ENCODE measurements at places on chromosomes 7 and 10.

- DNase-seq = no peak
Observed at GRCh38 chr7:143279186-143280098, 5.3 kb upstream of the TMEM139 start.

DNA sequence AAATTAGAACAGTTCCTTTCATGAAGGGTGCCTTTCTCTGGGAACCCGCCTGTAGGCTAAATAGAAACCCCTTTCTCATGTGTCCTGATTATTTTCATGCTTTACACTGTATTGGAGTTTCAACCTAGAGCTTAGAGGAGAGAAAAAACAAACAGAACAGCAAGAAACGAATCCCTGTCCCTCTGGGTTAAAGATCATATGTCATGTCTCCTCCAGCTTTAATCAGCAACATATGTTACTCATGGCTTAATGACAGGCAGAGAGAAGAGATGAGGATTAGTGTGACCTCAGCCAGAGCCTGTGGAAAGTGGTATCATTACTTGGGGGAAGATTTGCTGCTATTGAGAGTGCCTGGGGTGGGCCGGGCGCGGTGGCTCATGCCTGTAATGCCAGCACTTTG lies 32.1 kb downstream of the CRCP start:
- DNase-seq = no peak

DNA sequence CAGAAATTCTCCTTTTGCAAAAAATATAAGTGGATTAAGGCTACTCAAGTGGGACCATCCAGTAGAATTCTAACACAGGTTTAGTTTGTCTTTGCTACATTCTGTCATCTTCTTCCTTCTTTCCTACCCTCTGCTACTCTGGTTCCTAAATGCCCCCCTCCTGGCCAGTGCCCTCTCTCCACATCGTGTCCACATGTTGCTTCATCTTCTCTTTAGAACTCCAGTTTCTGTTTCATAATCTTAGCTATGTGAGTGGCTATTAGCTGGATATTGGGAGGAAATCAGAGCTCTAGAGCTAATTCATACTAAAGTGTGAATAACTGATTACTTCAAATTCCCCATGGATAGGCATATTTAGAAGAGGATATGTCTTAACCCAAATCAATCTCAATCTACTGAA lies 528.5 kb downstream of the LRMDA start:
- DNase-seq = no peak

DNA sequence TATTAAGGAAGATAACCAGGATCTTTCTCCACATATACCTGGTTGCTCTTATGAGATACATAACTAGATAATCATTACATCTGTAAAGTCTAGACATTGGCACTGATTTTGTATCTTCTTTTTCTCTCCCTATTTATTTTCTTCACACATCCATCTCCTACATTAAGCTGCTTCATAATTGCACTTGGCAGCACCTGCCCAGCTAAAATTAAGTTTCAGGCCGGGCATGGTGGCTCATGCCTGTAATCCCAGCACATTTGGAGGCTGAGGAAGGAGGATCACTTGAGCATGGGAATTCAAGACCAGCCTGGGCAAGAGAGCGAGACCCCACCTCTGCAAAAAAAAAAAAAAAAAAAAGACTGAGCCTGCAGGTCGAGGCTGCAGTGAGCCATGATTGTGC lies 22.3 kb upstream of the AKR1B1 start:
- DNase-seq = no peak

DNA sequence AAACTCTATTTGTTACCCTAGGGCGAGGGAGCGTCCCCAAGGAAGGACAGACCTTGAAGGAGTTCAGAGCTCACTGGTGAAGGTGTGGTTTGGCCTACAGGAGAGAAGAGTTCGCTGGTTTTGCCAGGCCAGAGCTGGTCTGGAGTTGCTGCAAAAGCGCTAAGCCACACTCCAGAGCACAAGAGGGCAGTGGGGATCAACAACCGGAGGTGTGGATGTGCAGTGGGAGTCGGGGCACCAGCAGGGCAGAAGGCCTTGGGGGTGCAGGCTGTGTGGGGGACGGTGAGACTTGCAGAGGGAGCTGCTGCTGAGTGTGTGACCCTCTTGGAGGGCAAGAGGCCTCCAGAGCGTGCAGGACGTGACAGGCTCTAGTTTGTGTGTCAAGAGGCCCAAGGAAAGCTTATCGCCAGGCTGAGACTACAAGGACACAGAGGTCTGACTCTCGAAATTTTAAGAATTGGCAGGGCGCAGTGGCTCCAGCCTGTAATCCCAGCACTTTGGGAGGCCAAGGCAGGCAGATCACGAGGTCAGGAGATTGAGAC lies 14.3 kb upstream of the CUL1 start:
- no peak for DNase-seq

DNA sequence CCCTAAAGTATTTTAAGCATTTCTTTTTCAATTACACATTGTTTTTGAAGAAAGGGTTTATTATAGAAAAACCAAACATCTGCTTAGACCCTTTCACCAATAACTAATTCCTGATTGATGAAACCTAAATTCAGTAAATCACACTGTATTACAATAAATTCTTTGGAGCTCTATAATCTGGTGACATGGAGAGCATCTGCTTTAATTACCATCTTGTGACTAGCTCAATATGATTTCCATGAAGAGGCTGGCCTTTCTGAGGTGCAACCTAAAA lies 9.7 kb downstream of the HYCC1 start:
- DNase-seq = no peak

DNA sequence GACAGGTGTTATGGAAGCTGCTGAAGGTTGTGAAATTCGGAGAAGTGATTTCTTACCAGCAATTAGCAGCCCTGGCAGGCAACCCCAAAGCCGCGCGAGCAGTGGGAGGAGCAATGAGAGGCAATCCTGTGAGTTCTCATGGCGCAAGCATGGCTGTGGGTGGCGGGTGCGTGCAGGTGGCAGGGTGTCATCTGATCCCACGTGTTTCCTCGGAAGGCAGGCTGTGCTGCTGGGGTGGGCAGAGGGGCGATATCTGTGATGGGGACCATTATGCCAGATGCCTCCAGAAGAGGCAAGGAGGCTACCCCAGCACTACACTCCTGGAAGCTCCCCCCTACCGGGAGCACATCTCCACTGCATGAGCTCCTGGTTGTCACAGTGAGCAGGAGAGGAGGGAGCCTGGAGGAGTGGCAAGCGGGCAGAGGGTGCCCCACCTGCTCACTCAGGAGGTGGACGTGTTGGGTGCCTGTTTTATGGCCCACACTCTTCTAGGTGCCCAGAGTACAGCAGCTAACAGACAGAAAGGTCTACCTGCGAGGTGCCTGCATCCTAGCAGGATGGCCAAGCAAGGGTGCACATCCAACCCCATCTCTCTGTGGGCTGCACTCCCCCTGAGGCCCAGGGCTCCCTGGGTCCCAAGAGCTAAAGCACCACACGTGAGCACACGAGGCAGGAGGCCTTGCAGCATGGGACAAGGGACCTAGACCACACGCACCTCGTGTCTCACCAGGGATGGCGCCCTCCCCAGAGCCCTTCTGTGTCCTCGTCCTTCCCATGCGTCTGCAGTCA lies 204.7 kb downstream of the EBF3 start:
- DNase-seq = no peak

- no peak for DNase-seq
Observed at GRCh38 chr10:98886686-98887085, 349.0 kb downstream of the HPSE2 start.

DNA sequence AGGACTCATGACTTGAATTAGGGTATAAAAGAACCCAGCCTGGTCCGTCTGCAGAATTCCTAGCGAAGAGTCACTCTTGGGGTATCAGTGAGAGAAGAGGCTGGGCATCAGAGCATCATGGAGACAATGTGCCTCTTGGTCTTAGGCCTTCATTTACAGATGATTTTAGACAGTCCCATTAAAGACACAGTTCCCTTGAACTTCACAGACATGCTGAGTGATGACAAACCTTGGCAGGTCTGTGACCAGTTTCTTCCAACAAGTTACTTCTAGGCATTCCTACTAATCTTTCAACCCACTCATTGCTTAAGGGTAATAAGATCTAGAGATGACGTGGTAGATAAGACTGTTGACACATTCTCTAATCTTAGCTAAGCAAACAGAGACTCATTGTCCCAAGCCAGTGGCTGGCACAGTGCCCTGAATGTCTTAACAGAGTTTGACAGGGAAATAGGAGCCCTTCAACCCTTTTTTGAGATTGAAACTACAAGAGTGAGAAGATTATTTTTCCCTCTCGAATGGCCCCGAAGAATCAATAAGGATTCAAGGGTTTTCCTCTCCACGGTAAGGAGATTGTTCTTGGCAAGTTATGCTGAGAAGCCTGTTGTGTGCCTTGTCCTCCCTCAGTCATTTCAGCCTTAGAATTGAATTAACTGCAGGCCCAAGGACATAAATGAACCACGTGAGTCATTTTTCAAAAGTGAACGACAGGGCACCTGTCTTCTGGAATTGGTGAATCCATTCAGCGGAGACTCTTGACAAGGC lies 281.1 kb downstream of the CCDC3 start:
- no peak for DNase-seq

- DNase-seq = no peak
Observed at GRCh38 chr7:141262101-141263090, 188.5 kb downstream of the TMEM178B start.
